Right cardiac atrium (tissue), 5 donors: ENCODE measurements at places on chromosomes 4 and X. TPM values are rescaled to one million over a fixed set of nuclear protein-coding genes. Genes with fewer than 3 reads are reported as not detected.

The FHIP1A gene
- 2.4 TPM for polyA plus RNA-seq

The PCDH7 gene
- polyA plus RNA-seq = 1.00 TPM

The TADA2B gene
- polyA plus RNA-seq = 19.7 TPM

The RADX gene
- 0.61 TPM for polyA plus RNA-seq

The CT55 gene
- polyA plus RNA-seq = not detected

The MAGEC2 gene
- not detected for polyA plus RNA-seq

The EPHA5 gene
- 0.34 TPM for polyA plus RNA-seq

The ARHGAP36 gene
- 0.05 TPM for polyA plus RNA-seq

The CCSER1 gene
- 2.7 TPM for polyA plus RNA-seq

The ZAR1 gene
- polyA plus RNA-seq = not detected

The SH3RF1 gene
- 2.4 TPM for polyA plus RNA-seq

The CTAG2 gene
- polyA plus RNA-seq = not detected

The TLR7 gene
- 0.02 TPM for polyA plus RNA-seq

The USP17L21 gene
- polyA plus RNA-seq = not detected

The DUSP21 gene
- not detected for polyA plus RNA-seq

The ATP1B4 gene
- polyA plus RNA-seq = 3.8 TPM

The ARX gene
- polyA plus RNA-seq = not detected

The FAT4 gene
- polyA plus RNA-seq = 2.8 TPM

The HSFX4 gene
- polyA plus RNA-seq = not detected

The KLHL34 gene
- polyA plus RNA-seq = 1.5 TPM

The LGI2 gene
- polyA plus RNA-seq = 2.4 TPM

The ALAS2 gene
- polyA plus RNA-seq = not detected

The GPR82 gene
- polyA plus RNA-seq = 0.02 TPM

The HPGD gene
- 0.18 TPM for polyA plus RNA-seq

The TCP11X2 gene
- polyA plus RNA-seq = not detected

The MMGT1 gene
- polyA plus RNA-seq = 7.0 TPM

The UGT2A1 gene
- not detected for polyA plus RNA-seq

The CLDN22 gene
- polyA plus RNA-seq = 0.02 TPM

The MAGEB10 gene
- not detected for polyA plus RNA-seq

The NKX3-2 gene
- 0.05 TPM for polyA plus RNA-seq

The CITED1 gene
- 0.36 TPM for polyA plus RNA-seq

The SLC34A2 gene
- polyA plus RNA-seq = not detected

The RHOXF2 gene
- polyA plus RNA-seq = not detected

The DRP2 gene
- polyA plus RNA-seq = 0.27 TPM

The CCDC160 gene
- polyA plus RNA-seq = 0.34 TPM

The EDNRA gene
- polyA plus RNA-seq = 21.9 TPM

The DNAAF6 gene
- not detected for polyA plus RNA-seq

The IDUA gene
- polyA plus RNA-seq = 8.5 TPM

The CSN1S1 gene
- polyA plus RNA-seq = not detected

The BMP3 gene
- 0.02 TPM for polyA plus RNA-seq

The NEIL3 gene
- not detected for polyA plus RNA-seq

The COL4A6 gene
- polyA plus RNA-seq = 7.0 TPM

The CCKAR gene
- not detected for polyA plus RNA-seq

The GPR173 gene
- polyA plus RNA-seq = 1.00 TPM

The PCYT1B gene
- 4.9 TPM for polyA plus RNA-seq

The IL15 gene
- polyA plus RNA-seq = 4.7 TPM

The NHSL2 gene
- polyA plus RNA-seq = 2.4 TPM
